Prostate gland (tissue), 2 donors: ENCODE measurements at places on chromosomes 1 and 21. TPM values are rescaled to one million over a fixed set of nuclear protein-coding genes. Genes with fewer than 3 reads are reported as not detected.

- no peak overlapping the region for H3K4me3 ChIP-seq
- DNase-seq, result no peak
- H3K36me3 ChIP-seq, result no peaks in the 10 kb centered on the region
- H3K4me1 ChIP-seq, result no peaks in the 10 kb centered on the region
- H3K27me3 ChIP-seq, result no peaks in the 10 kb centered on the region
Observed at GRCh38 chr1:104780470-104781078, 1030.9 kb downstream of the AMY1C start.

- DNase-seq, result no peak
- H3K27me3 ChIP-seq, result no peaks in the 10 kb centered on the region
- H3K36me3 ChIP-seq, result no peaks in the 10 kb centered on the region
- no peaks in the 10 kb centered on the region for H3K4me1 ChIP-seq
- H3K4me3 ChIP-seq, result no peak overlapping the region
Observed at GRCh38 chr21:16606271-16606670, 876.5 kb downstream of the USP25 start.

GRCh38 chr1:241061062-241061461 lies 295.9 kb downstream of the RGS7 start:
- no peak overlapping the region for H3K27ac ChIP-seq
- no peaks in the 10 kb centered on the region for H3K27me3 ChIP-seq
- no peak overlapping the region for H3K4me3 ChIP-seq
- no peaks in the 10 kb centered on the region for H3K4me1 ChIP-seq
- DNase-seq, result no peak
- H3K36me3 ChIP-seq, result no peaks in the 10 kb centered on the region

DNA sequence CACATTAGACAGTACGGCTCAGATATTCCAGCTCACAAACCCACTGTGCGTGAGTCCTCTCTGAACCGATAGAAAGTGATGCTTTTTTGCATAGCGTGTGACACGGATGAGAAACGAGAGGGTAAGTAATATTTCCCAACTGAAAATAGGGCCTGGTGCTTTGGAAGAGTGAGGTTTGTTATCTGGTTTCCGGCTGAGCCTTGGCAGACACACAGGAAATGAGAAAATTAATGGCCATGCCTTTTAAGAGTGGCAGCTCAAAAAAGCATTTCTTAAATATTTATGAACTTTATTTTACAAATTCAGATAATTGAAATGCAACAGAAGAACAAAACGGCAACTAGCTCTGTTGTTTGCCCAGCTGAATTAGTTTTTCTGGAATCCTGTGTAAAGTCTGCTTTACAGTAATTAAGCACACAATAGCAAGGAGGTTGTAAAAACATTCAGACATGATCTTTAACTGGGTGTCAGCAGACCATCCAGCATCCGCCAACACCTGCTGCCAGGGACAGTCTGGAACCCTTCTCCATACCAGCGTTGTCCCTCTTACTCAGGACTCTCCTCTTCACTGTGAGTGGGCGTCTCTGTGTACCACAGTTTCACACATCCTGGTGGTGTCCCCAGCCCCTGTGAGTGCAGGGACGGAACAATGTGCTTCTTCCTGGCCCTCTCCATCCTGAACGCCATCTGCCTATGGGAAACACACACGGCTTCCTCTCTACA lies 155.4 kb downstream of the PGBD5 start:
- no peaks in the 10 kb centered on the region for H3K27me3 ChIP-seq
- no peak overlapping the region for H3K4me3 ChIP-seq
- no peaks in the 10 kb centered on the region for H3K36me3 ChIP-seq
- H3K27ac ChIP-seq, result no peak overlapping the region
- no peaks in the 10 kb centered on the region for H3K4me1 ChIP-seq

DNA sequence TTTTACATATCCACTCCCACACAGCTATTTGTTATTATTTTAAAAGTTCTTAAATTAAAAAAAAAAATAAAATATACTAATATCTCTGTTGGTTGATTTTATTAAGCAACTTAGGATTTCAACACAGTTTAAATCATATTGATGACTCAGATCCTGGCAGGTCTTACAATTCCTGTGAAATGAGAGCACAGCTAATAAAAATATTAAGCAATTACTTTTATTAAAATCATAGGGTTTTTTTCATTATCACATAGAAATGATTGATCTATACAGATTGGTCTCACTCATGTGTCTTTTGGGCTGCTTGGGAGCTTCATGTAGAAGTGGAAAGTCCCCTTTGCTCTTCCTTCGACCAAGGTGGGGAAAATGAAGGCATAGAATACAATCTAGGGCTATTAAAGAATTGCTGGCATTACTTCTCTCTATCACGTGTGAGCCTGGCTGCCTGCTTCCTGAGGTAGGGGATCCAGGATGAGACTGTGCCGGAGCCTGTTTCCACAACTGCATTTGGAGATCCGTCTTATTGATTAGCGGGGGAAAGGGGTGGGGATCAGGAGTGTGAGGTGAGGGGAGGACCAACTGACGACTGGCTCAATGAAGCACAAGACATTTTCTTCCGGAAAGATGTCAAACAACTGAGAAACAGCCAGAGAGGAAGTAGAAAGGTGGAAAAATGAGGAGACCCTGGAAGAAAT lies 858.0 kb downstream of the USP25 start:
- no peaks in the 10 kb centered on the region for H3K27me3 ChIP-seq
- peak overlapping the region; percentile 19 for H3K4me3 ChIP-seq
- no peaks in the 10 kb centered on the region for H3K4me1 ChIP-seq
- no peaks in the 10 kb centered on the region for H3K36me3 ChIP-seq

DNA sequence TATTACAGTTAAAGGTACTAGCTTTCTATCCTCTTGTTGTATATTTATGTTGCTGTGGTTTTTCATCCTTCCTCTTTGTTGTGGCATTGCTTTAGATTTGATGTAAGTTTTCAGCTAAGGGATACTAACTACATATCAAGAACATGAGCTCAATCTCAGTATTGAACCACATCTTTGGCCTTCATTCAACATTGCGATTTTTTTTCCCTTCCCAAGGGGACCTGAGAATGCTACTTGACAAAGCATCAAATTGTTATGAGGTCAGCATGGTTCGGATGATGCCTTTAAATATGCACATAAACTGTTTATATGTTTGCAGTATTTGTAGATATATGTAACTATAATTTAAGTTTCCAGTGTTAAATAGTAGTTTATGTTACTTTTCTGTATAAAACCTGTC lies 31.7 kb upstream of the GPR88 start:
- DNase-seq, result no peak
- H3K4me1 ChIP-seq, result no peaks in the 10 kb centered on the region
- no peak overlapping the region for H3K27ac ChIP-seq
- H3K36me3 ChIP-seq, result no peaks in the 10 kb centered on the region
- no peak overlapping the region for H3K4me3 ChIP-seq
- no peaks in the 10 kb centered on the region for H3K27me3 ChIP-seq

- DNase-seq, result peak; percentile 80
- H3K4me3 ChIP-seq, result no peak overlapping the region
- no peaks in the 10 kb centered on the region for H3K36me3 ChIP-seq
- H3K27me3 ChIP-seq, result no peaks in the 10 kb centered on the region
- peaks cover 13% of the 10 kb centered on the region for H3K4me1 ChIP-seq
Observed at GRCh38 chr1:201295861-201296260, 12.6 kb downstream of the PKP1 start.

GRCh38 chr1:53629101-53629691 lies 109.8 kb downstream of the GLIS1 start:
- no peak for DNase-seq
- H3K4me3 ChIP-seq, result no peak overlapping the region
- no peaks in the 10 kb centered on the region for H3K4me1 ChIP-seq
- no peaks in the 10 kb centered on the region for H3K36me3 ChIP-seq
- H3K27ac ChIP-seq, result no peak overlapping the region

DNA sequence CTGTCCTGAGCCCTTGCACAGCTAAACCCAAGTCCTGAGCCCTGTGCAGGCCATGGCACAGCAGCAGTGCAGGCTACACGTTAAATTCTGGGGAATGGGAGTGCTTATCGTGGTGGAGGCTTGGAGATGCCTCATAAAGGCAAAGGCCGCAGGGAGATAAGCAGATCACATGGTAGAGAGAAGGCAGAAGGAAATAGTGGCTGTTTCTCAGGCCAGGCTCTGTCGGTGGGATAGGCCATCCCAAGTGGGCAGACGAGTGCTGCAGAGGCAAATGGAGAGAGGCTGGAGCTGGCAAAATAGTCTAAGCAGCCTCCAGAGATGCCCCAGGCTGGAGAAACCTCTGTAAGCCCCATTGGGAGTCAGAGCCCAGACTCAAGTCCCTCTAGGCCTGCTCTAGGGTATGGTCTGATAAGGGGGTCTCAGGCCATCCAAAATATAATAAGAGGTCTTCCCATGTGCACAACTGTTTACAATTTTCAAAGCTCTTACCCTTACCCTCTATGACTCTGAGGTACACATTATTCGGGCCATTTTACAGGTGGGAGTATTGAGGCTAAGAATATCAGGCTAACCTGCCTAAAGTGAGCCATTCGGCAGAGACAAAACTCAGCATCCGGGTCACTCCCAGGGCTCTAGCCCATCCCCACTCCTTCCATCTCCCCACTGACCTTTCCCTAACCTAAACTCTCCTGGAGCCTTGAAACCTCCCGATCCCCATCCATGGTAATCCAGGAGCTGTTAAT lies 79.6 kb downstream of the NKAIN1 start:
- H3K27ac ChIP-seq, result no peak overlapping the region
- no peak for DNase-seq
- no peak overlapping the region for H3K4me3 ChIP-seq
- no peaks in the 10 kb centered on the region for H3K27me3 ChIP-seq

DNA sequence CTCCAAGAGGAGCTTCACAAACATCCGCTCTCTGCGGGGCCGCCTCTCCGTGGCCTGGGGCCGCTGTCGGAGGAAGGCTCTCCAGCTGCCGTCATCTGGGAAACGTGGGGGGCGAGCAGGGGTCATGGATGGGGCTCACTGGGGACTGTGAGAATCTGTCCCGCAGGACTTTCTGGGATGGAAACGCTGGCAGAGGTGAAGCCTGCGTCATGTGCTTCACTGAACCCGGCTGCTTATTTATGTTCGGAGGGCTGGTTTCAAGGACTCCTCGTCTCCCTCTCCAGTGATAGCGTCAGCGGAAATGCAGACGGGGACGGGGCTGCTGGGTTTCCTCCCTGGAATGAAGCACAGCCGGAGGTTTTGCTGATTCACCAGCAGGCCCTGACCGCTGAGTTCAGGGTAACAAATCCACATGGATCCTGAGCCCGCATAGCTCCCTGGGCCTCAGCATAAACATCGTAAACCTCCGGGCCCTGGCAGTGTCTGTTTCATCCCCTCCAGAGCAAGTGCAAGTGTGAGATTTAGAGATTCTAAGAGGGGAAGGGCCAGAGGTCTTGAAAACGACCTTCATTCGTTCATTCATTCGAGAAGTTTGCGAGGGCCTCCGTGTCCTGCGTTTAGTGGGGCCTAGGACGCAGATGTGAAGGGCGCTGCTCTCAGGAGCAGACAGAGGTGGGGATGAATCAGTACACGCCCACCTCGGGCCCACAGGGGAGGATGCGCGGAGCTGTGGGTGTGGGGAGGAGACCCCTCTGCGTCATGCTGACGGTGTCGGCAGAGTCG lies 7.0 kb upstream of the POFUT2 start:
- no peak overlapping the region for H3K4me3 ChIP-seq
- H3K27me3 ChIP-seq, result peaks cover 2% of the 10 kb centered on the region
- peak overlapping the region; percentile 79 for H3K27ac ChIP-seq

GRCh38 chr1:226696547-226696946 lies 42.5 kb downstream of the ITPKB start:
- H3K4me1 ChIP-seq, result peaks cover 20% of the 10 kb centered on the region
- no peak overlapping the region for H3K4me3 ChIP-seq
- DNase-seq, result no peak
- no peaks in the 10 kb centered on the region for H3K36me3 ChIP-seq

The PTPN22 gene
- total RNA-seq, result 1.1 TPM

The S100A14 gene
- 13.5 TPM for total RNA-seq

The REN gene
- 0.36 TPM for total RNA-seq

The SLC5A9 gene
- total RNA-seq, result not detected
